ENCODE measurements at places on chromosomes 13 and 19. TPM values are rescaled to one million over a fixed set of nuclear protein-coding genes. Genes with fewer than 3 reads are reported as not detected.
A peak's percentile ranks its signal among the peaks of the same experiment; 100 is the strongest.

DNA sequence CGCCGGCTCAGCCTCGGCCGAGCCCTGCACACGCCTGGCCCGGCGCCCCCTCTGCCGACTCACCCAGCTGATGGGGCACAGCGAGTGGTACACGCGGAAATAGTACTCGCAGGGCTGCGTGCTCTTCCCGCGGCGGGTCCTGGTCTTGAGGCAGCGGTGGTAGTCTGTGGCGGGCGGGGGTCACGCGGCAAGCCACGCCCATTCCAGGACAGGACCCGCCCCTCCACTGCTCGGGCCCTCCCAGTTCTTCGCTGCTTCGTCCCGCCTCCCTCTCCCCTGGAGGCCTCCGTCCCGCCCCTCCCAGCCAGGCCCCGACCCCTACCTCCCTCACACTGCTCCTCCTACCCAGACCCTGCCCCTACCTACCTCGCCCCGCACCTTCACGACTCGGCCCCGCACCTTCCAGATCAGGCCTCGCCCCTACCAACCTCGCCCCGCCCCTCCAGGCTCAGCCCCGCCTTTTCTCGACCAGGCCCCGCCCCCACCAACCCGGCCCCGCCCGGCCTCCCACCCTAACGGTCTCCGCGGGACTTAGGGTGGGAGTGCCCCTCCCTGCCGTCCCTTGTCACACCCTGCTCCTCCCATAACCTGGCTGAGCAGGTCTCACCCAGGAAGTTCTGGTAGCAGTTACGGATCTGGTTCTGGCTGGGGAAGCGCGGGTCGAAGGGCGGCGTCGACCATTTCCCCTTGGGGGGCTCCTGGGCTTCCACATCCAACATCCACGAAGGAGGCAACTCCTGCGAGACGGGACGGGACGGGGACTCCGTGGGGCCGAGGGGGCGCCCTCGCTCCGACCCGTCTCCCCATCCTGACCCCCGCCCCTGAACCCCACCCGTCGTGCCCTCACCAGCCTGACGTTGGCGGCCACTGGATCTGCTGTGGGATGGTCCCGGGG, 469 bp downstream of the COX6B2 start:
- peak; percentile 65 for DNase-seq

GRCh38 chr19:13951799-13952153, 533 bp upstream of the DCAF15 start:
- no peak for DNase-seq

GRCh38 chr13:46387064-46387851, at the start of gene RUBCNL:
RUBCNL (minus strand) TSS chr13:46387252; CDS start chr13:46372475, 14,777 bp downstream.
- peak; percentile 63 for DNase-seq

DNA sequence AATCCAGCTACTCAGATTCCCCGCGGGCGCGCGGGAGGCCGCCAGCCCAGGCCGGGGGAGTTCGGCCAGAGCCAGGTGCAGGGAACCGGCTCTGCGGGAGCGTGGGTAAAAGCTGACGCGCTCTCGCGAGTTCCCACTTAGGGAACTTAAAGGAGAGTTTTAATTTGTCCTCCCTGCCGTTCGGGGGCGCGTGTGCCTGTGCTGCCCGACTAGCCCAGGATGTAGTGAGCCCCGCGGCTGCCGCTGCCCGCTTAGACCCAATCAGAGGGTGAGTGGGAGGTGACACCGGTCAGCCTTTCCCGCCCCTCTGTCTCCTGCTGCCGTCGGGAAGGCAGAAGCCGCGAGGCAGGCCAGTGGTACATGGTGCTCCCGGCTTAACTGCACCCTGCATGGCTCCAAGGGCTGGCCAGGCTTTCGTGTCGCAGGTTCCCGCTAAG, 36.0 kb upstream of the NEK3 start:
- peak; percentile 9 for DNase-seq

GRCh38 chr19:28359431-28360414, 853.2 kb downstream of the UQCRFS1 start:
- no peak for DNase-seq

DNA sequence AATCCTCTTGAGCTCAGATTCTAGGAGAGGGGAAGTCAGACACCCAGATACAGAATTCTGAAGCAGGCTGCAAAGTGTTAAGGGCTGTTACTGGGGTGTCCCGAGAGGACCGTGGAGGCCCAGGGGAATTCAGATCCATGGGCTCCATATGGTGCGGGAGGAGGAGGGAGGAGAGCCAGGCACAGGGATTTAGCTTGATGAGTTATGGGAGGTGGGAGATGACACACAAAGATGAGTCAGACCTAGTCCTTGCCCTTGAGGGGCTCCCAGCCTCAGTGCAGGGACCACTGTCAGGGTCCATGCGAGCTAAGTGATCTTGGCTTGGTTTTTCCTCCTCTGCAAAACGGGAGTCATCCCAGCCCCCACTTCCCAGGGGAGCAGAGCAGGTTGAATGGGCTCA, 14.4 kb upstream of the GIPR start:
- no peak for DNase-seq

- DNase-seq: no peak
Measured at GRCh38 chr19:35739275-35740107, 2.8 kb downstream of the IGFLR1 start.

- DNase-seq: no peak
Measured at GRCh38 chr13:24541127-24541475, 28.5 kb upstream of the PARP4 start.

GRCh38 chr13:41956272-41956671, 4.6 kb downstream of the VWA8 start:
- DNase-seq: no peak

DNA sequence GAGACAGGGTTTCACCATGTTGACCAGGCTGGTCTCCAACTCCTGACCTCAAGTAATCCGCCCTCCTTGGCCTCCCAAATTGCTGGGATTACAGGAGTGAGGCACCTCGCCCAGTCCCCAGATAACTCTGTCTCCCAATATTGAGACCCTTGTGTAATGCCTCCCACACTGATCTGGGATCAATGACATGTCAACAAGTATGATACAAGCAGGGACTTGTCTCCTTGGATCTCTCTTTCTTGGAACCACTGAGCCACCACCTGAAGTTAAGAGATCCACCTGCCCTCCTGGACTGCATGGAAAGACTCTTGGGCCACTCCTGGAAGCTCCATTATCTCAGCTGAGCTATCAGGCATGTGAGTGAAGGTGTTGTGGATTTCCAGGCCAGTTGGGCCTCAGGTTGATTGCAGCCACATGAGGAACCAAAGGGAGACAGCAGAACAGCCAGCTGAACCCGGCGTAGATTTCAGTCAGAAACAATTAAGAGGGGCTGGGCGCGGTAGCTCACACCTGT, 15.1 kb downstream of the NFKBID start:
- no peak for DNase-seq

GRCh38 chr19:6718111-6718740, 2.2 kb downstream of the C3 start:
- DNase-seq: no peak

DNA sequence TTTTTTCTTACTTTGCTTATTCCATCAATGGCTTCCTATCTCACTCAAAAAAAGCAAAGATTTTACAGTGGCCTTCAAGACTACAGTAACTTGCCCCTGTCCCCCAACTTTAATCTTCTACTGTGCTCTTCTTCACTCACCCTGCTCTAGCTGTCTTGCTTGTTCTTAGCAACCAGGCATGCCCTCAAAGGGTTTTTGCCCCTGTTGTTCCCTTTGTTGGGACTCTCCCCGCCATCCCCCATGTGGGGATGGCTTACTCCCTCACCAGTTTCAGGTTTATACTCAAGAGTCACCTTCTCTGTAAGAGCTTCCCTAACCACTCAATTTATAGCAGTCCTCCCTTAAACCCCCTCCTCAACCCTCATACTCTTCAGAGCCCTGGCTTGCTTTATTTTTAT, 5.4 kb downstream of the MTMR6 start:
- DNase-seq: no peak

- peak; percentile 16 for DNase-seq
Measured at GRCh38 chr13:88086577-88086976, 415.4 kb downstream of the SLITRK5 start.

DNA sequence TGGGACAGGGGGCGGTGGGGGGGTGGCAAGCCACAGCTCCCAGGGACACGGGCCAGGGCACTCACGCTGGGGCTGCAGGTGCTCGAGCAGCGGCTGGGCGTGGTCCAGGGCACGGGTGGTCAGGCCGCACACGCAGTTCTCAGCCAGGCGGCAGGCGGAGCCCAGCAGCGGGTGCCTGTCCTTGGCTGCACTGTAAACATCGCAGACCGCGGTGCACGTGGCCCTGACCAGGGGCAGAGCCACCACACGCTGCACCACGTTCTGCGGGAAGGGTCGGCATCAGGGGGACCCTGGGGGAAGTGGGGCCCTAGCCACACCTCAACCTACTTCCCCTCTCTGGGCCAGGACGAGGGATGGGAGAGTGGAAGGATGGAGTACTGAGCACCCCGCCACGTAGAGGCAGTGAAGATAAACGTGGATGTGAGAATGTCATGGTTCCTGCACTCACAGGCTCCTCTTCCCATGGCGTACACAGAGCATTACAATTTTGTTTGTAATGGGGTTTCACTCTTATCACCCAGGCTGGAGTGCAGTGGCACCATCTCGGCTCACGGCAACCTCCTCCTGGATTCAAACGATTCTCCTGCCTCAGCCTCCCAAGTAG, 3.4 kb downstream of the PLIN5 start:
- DNase-seq: no peak

DNA sequence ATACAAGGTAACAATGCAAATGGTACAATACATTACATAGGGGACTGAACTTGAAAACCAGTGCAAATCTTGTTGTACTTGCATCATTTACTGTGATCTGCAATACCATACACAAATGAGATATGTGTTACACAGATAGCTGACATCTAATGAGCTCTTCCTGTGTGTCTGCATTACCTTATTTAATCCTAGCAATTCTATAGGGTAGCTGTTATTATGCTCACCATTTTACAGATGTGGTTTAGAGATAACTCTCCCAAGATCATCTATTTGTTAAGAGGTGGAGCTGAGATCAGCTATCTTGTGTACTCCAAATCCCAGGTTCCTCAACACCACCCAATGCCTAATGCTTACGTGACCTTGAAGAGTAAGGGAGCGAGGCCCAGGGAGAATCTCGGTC, 21.4 kb upstream of the SERP2 start:
- DNase-seq: no peak

DNA sequence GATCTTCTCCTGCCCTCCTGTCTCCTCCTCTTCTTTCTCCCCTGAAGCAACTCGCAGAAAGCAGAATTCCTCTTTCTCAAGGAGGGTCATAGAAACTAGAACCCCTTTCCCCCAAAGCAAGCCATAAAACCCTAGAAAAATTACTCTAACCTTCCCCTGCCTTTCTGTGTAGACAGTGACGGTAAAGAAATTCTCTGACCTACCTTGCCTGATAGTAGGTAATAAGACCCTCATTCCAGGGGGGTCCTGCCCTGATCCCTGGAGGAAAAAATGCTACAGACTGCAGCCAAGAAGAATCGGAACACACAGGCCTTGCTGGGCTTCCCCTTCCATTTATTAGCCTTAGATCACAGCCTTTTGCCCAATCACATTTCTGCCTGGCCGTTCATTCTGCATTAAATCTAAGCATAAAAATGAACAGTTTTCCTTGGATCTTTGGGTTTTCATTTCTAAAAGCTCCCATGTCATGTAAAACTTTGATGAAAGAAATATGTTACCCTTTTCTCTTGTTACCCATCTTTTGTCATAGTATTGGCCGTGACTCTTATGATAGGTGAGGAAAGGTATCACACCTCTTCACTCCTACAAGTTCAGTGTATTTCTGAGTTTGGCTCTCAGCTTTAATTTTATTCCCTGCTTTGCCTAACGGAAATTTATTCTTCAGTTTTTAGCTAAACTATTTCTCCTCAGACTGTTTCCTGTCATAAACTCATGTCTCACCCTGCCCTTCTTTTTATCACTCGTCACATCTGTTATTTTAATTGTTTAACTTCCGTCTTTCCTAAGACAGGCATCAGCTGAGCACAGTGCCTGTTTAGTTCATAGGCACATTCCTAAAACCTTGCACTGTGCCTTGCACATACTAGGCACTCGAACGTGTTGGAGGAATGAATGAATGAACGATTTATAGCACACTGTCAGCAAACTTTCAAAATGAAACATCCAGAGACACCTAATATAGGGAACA, 20.4 kb upstream of the CPB2 start:
- no peak for DNase-seq

DNA sequence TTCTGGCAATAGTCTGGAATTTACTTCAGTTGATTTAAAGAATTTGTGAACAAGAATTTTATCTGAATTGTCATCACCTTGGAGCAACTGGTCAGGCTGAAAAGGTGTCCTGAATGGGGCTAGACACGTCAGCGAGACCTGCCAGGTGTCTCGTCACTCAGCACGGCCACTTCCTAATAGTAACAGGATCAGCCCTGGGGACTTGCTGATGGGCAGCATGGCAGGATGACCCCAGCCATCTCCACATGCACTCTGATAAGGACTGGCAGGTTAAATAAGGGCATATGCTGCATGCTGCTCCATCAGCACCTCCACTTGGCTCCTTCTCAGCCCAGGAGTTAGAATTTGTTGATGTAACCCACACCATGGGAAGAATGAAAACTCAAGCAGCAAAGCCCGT, 224.2 kb downstream of the FOXO1 start:
- no peak for DNase-seq

- no peak for DNase-seq
Measured at GRCh38 chr19:10603873-10604459, 16.9 kb upstream of the AP1M2 start.

GRCh38 chr19:40976134-40976533, 14.9 kb upstream of the CYP2B6 start:
- DNase-seq: no peak

GRCh38 chr13:81540777-81541176, 1199.9 kb upstream of the SPRY2 start:
- peak; percentile 3 for DNase-seq

DNA sequence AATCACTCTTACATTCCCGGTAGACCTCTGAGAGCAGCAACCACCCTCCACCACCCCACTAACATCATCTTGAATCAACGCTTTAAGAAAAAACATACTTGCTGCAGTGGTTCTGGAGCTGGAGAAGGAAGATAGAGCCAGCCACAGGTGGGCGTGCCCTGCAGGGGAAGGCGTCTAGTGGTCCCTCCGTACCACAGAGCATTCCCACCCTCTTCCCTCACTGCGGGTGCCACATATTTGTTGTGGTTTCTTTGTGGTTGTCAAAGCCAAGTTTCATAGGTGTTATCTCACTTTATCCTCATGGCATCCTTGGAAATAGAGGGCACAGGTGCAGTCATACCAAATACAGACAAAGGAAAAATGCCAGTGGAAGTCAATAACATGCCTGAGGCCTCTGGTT, 22.2 kb downstream of the COL4A2 start:
- DNase-seq: no peak

The MUC16 gene
- 0.15 TPM for total RNA-seq

The ATXN8OS gene
- not detected for total RNA-seq

The CCDC169 gene
- 0.69 TPM for total RNA-seq

The TEX26 gene
- not detected for total RNA-seq

The C1QTNF9B gene
- 0.23 TPM for total RNA-seq

The TTC9B gene
- total RNA-seq: 0.17 TPM

The PDE4A gene
- 3.1 TPM for total RNA-seq

The MAP2K2 gene
- 360 TPM for total RNA-seq

The MBD3L4 gene
- not detected for total RNA-seq

The VRK3 gene
- 26.0 TPM for total RNA-seq

The GCDH gene
- 37.4 TPM for total RNA-seq

The ENOX1 gene
- total RNA-seq: 0.95 TPM
